ENCODE measurements at places on chromosomes 7 and 10. TPM values are rescaled to one million over a fixed set of nuclear protein-coding genes. Genes with fewer than 3 reads are reported as not detected.

- no peak for DNase-seq
Measured at GRCh38 chr7:45606050-45606449, 31.9 kb downstream of the ADCY1 start.

DNA sequence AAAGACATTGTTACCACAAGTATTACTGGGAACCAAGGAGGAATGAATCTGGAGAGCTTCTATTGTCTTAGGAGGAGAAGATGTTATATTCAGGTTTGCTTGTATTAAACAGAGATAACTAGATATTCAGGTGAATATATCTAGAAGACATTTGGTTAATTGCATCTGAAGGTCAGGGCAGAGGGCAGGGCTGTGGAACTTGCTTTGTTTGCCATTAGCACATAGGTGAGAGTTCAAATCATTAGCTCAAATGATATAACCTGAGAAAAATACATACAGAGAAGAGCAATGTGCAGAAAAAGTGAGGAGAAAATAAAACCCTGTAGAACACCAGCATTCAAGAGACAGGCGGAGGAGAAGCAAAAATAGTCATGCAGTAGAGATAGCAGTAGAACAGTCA, 116.8 kb downstream of the DNAJB9 start:
- DNase-seq: no peak

TRIM74 gene
- 3.3 TPM for total RNA-seq

DNA sequence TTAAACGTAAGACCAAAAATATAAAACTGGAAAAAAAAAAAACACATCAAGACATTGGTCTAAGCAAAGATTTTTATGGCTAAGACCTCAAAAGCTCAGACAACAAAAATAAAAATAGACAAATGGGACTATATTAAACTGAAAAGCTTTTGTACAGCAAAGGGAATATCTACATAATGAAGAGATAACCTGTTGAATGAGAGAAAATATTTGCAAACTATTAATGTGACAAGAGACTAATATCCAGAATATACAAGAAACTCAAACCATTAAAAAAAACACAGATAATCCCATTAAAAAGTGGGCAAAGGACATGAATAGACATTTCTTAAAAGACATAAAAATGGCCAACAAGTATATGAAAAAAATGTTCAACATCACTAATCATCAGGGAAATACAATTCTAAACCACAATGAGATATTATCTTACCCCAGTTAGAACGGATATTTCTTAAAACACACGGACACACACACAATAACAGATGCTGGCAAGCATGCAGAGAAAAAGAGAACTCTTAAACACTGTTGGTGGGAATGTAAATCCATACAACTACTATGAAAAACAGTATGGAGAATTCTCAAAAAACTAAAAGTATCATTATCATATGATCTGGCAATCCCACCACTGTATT, 28.8 kb downstream of the CNOT4 start:
- DNase-seq: no peak

DNA sequence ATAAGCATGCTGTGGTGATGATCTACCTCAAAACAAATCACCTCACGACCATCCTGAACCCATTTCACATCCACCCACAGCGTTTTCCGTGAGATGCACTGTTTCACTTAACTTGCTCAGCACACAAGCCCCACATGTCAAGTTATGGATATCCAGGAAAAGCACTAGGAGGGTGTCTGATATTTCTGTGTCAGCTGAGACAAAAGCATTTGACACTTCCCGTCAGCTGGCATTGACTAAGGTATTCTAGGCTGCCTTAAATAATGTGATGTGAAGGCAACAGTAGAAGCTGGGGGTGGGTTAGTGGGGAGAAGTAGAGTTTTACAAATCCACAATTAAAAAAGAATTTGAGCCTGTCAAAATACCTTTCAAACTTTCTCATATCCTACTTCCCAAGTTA, 68.7 kb upstream of the MDFIC start:
- DNase-seq: no peak

GRCh38 chr10:16845248-16845647, 28.0 kb upstream of the RSU1 start:
- DNase-seq: no peak

ITPRID1 gene
- not detected for total RNA-seq

DNA sequence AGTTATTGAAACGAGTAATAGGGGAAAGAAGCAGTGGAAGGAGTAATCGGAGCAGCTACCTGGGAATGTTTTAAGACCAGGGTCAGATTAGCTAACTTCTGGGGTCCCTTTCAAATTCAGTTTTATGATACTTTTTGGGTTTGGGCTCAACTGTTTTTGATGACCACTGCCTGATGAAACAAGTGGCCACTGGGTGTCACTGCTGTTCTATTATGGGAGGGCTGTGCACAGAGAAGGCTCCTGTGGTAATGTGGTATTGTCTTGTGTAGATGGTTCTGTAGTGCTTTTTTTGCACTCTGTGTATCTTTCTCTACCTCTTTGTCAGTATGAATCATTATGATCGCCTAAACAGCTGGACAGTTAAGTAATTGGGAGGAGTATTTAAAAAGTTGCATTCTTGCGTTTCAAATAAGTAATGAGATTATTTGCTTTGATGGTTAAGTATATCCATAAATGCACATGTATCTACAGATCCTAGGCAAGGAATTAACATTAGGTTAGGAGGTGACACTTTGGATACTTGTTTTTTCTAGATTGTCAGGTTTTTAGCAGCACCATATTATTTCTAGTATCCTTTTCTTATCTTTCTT, 128.4 kb downstream of the ABCA13 start:
- DNase-seq: peak; percentile 43

CDC14C gene
- not detected for total RNA-seq

VWDE gene
- total RNA-seq: 0.86 TPM

CUZD1 gene
- 1.9 TPM for total RNA-seq

DNA sequence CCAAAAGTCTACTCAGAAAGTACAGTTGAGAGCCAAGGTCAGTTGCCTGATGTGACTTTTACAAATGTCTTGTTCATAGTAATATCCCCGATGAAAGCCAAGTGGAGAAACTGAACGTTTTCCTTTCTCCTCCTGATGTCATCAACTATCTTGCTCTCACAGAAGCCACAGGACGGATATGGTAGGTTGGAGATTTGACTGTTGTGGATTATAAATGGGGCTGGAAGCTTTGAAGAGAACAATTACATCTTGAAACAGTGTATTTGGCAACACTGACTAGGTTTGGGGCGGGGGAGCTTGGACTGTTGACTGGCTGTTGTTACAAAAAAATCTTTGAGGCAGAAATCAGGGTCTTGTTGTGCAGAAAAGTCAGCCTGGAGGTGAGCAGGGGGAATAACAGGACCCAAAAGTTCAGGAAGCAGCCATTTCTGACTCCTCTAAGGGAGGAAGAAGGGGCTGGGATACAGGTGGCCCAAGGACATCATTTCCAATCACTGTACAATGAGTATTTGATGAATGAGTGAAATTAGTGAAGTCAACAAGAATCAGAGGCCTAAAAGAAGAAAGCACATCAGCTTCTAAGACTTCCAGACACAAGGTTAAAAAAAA, 24.3 kb downstream of the PLEKHS1 start:
- no peak for DNase-seq

MYL10 gene
- not detected for total RNA-seq

GRCh38 chr7:11328309-11328708, 354.6 kb downstream of the PHF14 start:
- no peak for DNase-seq

- DNase-seq: no peak
Measured at GRCh38 chr7:34780546-34780945, 122.5 kb downstream of the NPSR1 start.

DNA sequence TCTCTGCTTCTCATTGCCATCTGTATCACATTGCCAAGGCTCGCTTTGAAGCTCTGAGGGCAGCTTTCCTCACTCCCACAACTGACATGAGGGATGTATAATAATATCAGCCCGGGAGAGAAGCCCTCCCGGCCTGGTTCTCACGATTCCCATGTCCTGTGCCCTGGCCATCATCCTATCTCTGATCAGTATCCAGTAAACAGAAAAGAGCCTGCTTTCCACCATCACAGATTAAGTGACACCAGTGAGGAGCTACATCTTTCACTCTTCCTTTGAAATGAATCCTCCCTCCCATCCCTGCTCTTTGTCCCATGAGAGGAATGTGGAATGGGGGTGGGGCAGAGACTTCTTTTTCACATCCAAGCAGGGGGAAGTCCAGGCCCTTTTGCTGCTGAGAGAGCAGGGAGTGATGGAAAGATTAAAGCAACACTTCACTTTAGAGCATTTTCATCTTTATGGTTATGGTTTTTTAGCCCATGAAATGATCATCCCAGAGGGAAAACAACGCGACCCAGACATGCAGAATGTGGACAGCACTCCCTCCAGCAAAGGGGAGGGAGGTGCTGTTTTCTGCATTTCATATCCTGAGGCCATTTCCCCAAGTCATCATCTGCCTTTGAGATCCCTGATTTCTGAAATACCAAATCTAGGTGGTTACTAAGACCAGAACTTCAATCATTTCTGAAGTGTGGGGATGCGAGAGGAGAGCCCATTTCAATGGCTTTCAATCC, 84.6 kb upstream of the LYZL1 start:
- no peak for DNase-seq

GRCh38 chr7:94410413-94411187, 15.9 kb downstream of the COL1A2 start:
- DNase-seq: no peak

DNA sequence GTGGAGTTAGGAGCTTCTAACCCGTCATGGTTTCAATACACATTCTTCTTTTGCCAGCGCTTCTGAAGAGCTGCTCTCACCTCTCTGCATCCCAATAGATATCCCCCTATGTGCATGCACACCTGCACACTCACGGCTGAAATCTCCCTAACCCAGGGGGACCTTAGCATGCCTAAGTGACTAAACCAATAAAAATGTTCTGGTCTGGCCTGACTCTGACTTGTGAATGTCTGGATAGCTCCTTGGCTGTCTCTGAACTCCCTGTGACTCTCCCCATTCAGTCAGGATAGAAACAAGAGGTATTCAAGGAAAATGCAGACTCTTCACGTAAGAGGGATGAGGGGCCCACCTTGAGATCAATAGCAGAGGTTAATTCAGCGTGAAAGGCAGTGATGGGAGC, 22.4 kb downstream of the PRSS2 start:
- DNase-seq: no peak

VPS26A gene
- 45.7 TPM for total RNA-seq

GRCh38 chr7:78090616-78091015, 292.0 kb downstream of the PHTF2 start:
- DNase-seq: no peak

DNA sequence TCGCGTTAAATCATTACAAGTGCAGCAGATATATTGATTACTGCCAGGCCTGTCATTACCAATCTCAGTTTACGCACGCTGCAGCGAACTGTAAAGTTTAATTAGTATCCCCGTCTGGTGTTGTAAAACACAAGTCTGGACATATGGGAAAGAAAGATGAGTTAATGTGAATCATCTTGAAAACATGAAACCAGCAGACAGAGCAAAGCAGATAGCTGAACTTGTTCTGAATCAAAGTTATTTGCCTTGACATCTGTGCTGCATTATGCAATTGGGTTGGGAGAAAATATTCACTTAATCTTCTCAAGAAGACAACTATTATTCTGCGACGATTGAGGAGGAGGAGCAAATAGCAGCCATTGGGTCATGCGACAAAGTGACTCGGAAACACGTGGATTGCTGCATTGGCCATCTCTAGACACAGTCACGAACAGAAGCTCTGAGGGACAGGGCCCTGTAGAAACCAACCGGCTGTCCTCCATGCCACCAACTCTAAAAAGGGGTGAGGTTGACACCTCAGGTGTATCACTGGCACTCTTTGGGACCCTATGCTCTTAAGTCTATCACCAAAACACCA, 156.3 kb upstream of the C7orf33 start:
- DNase-seq: no peak

GRCh38 chr7:133674079-133674763, 421.3 kb downstream of the EXOC4 start:
- no peak for DNase-seq

- DNase-seq: no peak
Measured at GRCh38 chr10:89549510-89549909, 14.1 kb upstream of the SLC16A12 start.

DNA sequence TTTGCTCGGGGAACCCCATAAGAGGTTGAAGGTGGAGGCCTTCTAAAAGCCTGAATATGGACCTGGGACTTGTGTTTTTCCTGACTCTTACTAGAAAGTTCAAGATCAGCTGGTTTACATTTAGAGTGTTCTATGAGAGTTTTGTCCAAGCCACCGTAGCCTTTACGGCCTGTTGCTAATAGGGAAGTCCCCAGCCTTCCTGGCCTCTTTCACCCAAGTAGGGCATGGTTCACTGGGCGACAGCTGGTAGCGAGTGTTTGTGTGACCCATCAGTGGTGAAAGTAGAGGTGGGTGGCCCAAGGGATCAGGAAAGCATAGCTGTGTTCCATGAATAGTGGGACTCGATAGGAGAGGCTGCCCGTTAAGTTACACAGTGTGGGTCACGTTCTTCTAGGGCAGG, 60.1 kb downstream of the RABGEF1 start:
- DNase-seq: no peak

- DNase-seq: no peak
Measured at GRCh38 chr7:134449680-134450079, 9.2 kb downstream of the AKR1B1 start.

SLC18A3 gene
- total RNA-seq: not detected

DNA sequence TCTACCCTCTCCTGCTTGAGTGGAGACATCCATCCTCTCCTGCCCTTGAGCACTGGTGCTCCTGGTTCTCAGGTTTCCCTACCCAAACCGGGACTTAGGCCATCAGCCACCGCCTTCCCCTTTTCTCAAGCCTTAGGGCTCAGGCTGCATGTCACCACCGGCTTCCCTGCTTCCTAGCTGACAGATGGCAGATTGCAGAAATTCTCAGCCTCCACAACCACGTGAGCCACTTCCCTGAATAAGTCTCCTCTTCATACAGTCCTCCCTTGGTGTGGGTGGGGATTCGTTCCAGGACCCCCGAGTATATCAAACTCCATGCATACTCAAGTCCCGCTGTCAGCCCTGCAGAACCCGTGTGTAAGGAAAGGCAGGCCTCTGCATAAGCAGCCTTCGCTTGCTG, 203.5 kb upstream of the ZNF32 start:
- no peak for DNase-seq

GRCh38 chr10:69956741-69957230, 95.9 kb upstream of the MACROH2A2 start:
- DNase-seq: no peak

DNA sequence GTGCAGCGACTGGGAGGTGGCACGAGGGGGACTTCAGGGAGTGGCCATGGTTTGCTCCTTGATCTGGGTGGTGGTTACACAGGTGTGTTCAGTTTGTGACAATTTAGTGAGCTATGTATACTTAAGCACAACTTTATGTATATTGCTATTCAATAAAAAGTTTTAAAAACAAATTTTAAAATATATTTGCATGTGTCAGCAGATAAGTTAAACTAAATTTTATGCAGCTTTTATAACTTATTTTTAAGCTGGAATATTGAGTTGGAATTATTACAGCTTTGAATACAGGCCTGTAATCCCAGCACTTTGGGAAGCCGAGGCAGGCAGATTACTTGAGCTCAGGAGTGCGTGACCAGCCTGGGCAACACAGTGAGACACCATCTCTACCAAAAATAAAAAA, 5.4 kb downstream of the BAIAP2L1 start:
- no peak for DNase-seq

TTYH3 gene
- total RNA-seq: 20.0 TPM

MCM7 gene
- total RNA-seq: 82.0 TPM

- no peak for DNase-seq
Measured at GRCh38 chr10:125153703-125154490, 6.5 kb downstream of the CTBP2 start.

- DNase-seq: peak; percentile 32
Measured at GRCh38 chr10:97230146-97230545, 44.4 kb upstream of the SLIT1 start.

Data from CD4-positive, CD25-positive, alpha-beta regulatory T cell (primary cell).